ENCODE measurements at places on chromosomes 7 and 10.

GRCh38 chr10:121694966-121695643 is 96.9 kb upstream of the FGFR2 start:
- DNase-seq: no peak

- DNase-seq: no peak
Observed at GRCh38 chr10:115093776-115094408, 727 bp downstream of the ATRNL1 start.

DNA sequence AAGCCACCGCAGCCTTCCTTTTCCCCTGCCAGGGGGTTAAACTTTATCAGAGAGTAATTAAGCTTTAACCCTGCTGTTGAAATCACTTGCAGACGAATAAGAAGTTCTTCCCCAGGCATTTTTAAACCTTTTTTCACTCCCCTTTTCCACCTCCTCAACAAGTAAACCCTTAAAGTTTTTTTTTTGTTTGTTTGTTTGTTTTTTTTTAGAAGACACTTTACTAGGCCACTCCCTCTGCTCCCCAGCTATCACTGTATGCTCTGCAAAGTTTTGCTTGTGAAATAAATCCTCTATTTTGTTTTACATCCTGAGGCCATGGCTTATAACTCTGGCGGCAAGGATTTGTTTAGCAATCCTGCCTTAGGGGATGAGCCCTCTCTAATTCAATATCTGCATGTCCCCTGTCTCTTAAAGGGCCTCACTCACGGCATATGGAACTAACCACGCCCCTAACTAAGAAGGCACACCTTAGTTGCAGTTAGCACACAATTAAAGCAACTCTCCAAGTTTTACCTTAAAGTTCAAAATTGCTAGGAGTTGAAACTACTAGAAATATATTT is 1354.7 kb upstream of the LRRTM3 start:
- DNase-seq: no peak

GRCh38 chr10:6195846-6196245 is 6.9 kb upstream of the PFKFB3 start:
- DNase-seq: no peak

DNA sequence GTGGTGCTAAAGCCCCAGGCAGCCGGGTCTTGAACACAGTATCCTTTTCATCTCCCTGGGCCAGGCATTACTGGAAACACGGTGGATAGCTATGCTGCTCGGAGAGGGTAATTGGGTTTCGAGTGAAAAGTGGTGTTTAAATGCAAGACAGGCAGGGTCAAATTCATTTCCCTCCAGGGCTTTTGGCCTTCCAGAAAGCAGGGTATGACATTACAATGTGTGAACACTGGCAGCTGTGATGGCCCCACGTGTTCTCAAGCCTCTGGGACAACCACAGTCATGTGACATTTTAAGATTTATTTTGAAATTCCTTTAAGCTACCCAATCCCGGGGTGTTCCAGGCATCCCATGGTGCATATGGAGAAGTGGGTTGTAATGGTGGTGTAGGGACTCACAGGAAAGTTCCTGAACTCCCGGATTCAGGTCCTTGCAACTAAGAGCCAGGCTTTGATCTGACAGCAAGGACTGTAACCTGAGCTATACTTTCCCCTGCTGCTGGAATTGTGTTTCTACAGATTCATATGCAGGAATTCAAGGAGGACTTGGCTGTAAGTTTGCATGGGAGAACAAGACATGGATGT is 46.8 kb downstream of the INSYN2A start:
- no peak for DNase-seq

DNA sequence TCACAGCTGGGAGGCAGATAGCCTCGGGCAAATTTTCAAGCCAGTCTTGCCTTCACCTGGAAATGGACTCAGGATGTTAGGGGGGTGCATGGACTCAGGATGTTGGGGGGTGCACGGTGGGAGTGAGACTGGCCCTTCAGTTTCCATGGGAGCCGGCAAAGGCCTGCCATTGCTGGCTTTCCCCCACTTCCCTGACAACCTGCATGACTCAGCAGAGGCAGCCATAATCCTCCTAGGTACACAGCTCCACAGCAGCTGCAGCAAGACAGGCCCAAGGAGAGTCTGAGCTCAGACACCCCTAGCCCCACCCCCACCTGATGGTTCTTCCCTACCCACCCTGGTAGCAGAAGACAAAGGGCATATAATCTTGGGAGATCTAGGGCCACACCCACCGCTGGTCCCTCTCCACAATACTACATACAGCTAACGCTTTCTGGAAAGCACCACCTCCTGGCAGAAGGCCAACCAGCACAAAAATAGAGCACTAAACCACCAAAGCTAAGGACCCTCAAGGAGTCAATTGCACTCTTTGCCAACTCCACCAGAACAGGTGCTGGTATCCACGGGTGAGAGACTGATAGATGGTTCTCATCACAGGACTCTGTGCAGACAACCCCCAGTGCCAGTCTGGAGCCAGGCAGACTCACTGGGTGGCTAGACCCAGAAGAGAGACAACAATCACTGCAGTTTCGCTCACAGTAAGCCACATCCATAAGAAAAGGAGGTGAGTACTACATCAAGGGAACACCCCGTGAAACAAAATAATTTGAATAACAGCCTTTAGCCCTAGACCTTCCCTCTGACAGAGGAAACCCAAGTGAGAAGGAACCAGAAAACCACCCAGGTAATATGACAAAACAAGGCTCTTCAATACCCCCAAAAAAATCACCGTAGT is 18.3 kb downstream of the C7orf25 start:
- no peak for DNase-seq

- no peak for DNase-seq
Observed at GRCh38 chr7:39043531-39043930, 65.8 kb downstream of the POU6F2 start.

- DNase-seq: no peak
Observed at GRCh38 chr10:102404361-102405107, 9.0 kb downstream of the NFKB2 start.

- DNase-seq: no peak
Observed at GRCh38 chr10:28320090-28320489, 17.2 kb upstream of the MPP7 start.

GRCh38 chr10:113978802-113979201 is 64.9 kb upstream of the ADRB1 start:
- no peak for DNase-seq

DNA sequence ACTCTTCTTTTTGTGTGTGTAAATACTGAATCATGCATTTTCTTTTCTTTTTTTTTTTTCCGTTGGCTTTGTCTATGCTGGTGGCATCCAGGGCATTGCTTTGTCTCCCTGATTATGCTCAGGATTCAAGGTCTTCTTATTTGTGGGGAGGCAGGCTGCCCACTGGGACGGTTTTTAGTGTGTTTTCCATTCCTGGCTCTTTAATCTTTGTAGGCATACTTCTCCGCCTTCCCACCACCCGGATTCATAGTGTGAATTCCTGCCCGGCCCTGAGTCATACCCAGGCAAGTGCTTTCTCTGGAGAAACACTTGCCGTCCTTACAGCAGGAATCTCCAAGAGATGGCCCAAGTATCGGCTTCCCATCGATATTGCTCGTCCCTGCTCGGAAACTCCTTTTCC is 5.2 kb downstream of the ZNF655 start:
- no peak for DNase-seq

DNA sequence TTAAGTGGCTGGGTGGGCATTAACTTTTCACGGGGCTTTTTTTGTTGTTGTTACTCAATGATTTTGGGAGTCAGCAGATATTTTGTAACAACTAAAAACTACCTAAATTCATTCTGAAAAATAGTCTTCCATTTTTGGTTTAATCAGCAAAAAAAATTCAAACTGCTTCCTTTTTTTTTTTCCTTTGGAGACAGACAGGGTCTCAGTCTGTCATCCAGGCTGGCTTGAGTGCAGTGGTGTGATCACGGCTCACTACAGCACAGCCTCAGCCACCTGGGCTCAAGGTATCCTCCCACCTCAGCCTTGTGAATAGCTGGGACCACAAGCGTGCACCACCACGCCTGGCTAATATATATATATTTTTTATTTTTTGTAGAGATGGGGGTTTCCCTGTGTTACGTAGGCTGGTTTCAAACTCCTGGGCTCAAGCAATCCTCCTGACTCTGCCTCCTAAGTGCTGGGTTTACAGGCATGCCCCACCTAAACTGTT is 36.5 kb downstream of the SKIDA1 start:
- no peak for DNase-seq

DNA sequence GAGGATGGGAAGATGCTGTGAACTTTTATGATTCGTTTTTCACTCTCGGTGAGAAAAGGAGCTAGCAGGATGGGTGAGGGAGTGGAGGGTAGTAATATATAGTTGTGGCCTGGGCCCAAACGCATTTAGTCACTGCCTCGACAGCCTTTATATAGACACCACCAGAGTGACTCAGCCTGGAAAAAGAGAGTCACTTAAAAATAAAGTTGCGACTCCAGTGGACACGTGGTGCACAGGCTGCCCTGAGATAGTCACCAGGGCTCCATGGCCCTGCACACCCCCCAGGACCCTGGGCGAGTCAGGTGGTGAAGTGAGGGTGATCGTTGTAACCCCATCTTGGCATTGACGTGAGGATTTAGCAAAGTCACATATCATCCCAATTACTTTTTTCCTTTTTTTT is 106.7 kb downstream of the CUX1 start:
- DNase-seq: no peak

DNA sequence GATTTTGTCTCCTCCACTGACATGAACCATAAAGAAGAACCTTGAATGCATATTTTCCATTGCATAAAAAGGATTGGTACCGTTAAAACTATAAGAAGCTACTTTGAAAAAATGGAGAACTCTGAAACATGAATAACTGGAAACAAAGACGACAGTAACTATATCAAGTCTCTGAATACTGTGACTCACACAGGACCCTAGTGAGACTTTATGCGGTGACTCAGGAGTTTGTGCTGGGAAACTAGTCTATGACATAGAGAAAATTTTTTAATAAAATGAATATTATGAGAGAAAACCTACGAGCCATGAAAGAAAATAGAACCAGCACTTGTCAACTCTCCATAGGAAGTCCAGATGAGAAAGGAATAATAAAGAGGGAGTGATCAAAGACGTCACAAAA is 339.9 kb upstream of the ADARB2 start:
- no peak for DNase-seq

DNA sequence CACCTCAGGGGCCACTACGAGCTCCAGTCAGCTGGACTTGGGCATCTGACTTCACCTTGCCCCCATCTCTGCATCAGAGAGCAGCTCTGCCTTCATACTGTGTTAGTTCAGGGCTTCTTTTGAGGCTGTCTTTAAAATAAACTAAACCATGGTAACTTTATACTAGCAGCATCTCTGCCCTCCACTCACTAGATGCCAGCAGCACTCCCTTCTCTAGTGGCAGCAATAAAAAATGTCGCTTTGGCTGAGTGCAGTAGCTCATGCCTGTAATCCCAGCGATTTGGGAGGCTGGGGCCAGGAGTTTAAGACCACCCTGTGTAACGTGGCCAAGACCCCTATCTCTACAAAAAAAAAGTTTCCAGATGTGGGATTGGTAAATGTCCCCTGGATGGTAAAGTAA is 584.4 kb downstream of the INHBA start:
- no peak for DNase-seq

GRCh38 chr10:103696094-103696410 is 159.3 kb downstream of the SH3PXD2A start:
- DNase-seq: no peak

GRCh38 chr7:50974240-50974639 is 191.5 kb upstream of the GRB10 start:
- no peak for DNase-seq

DNA sequence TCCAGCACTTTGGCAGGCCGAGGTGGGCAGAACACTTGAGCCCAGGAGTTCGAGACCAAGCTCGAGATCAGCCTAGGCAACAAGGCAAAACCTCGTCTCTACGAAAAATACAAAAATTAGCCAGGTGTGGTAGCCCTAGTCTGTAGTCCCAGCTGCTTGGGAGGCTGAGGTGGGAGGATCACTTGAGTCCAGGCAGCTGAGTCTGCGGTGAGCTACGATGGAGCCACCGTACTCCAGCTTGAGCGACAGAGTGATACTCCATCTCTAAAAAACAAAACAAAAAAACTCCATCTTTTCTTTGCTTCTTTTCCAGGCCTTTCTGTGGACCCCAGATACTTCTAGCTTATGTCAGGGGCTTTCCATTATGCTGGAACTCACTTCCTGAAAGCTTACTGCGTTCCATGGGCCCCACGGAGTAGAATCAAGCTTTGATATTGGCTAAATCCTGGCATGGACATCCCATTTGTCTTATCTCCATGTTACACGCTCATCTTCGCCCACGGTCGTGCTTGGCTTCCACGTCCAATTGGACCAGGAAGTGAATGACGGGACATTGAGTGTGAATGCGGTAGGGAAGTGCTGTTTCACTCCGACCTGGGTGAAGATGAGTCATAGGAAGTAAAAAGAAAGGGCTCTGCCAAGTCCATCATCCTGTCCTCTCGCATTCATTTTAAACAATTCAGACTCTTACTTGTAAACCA is 45.7 kb downstream of the FAM171A1 start:
- no peak for DNase-seq

- no peak for DNase-seq
Observed at GRCh38 chr7:100884736-100885439, 4.6 kb downstream of the UFSP1 start.

- DNase-seq: no peak
Observed at GRCh38 chr10:11197878-11198277, 180.2 kb downstream of the CELF2 start.
